ENCODE measurements at places on chromosomes 13 and 19.
A peak's percentile ranks its signal among the peaks of the same experiment; 100 is the strongest.

DNA sequence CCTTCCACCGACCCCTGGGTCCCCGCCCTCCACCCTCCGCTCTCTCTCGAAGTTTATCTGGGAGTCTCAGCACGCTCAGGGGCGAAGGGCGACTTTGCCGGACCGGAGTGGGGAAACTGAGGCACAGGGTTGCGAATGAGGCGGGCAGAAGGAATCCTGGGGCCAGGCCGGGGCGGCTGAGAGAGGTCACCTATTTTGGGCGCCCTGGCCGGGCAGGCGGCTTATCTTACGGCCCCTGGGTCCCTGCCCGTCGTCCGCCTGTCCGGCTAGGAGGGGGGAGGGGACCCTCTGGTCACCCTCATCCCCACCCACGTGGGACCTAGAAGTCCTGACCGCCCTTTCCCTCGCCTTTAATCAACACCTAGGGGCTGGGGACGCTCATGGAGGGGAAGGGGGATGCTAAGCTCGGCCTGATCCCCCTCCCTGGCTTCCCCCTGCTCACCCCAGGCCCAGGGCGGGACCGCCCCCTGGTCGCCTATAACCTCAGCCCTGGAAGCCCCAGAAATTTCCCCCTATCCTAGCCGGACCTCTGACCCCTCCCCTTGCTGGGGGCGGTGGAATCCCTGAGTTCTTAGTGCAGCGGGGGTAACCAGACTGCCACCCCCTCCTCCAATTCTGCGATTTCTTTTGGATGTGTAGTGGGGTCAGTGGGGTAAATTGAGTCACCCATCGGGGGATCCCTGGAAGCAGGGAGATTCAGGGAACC, 556 bp downstream of the TRIP10 start:
- peak; percentile 83 for DNase-seq

- DNase-seq = no peak
Observed at GRCh38 chr13:40143559-40143958, 488.1 kb downstream of the COG6 start.

GRCh38 chr19:40804783-40805242, 5.8 kb downstream of the EGLN2 start:
- no peak for DNase-seq

GRCh38 chr19:22606954-22607652, 27.0 kb upstream of the ZNF492 start:
- no peak for DNase-seq

DNA sequence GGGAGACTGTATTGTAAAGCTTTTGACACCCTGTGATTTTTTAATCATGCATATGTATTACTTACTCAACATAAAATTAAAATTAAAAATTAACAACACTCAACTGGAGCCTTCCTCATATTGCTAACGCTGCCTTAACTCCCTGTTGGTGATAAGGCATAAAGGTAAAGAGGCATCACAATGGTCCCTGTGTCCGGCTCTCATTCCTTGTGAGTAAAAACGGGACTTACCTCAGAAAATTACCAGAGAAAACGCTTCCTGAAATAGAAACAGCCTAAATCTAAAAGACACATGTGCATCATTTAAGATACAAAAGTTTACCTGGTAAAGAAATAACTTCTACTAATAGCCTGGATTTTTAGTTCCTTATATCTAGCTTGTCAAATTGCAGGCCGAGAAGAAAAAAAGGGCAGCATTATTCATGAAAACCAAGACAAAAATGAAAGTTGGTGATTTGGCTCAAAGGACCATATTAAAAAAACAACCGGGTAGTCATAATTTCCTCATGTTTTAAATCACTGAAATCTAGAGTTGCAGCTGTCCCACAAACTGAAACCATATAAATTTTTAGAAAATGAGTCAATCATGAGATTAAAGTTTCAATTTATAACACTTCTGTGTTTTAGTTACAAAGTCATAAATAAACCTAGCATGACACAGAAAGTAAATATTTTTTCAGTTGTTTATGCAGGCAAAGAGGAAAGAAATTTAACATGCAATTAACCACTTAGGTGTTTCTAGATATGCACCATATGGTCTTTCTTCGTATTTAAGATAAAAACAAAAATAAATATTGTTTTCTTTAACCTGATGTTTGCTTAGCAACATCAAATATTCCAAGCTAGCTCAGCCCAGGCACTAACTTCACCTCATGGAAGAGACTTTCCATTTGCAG, 94.7 kb downstream of the MIPEP start:
- no peak for DNase-seq

DNA sequence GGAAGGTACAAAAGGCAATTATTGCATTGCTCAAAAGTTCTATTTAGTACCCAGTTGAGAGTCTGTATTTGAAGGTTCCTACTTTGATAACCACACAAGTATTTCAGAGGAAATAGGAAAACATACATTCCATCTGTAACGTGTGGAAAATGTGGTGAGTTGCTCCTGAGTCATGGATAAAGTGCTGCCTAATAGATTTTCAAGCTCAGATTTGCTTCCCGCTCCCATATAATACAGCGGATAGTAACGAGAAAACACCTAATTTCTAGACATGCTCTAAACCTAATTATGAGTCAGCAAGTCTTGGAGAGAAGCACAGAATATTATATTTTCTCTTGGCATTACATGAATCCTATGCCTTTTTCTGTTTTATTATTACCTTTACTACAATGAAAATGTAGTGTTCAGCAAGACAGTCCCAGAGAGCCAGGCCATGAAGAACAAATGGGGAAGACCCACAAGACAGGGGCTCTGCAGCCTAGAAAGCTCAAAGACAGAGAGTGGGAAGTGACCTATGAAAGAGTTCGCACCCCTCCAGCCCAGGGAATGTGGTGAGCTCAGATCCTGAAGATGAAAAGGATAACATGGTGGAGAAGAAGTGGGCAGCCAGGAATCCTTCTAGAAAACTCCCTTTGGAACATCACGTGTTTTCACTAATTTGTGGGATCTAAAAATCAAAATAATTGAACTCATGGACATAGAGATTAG, 116.1 kb downstream of the STARD13 start:
- DNase-seq = no peak

DNA sequence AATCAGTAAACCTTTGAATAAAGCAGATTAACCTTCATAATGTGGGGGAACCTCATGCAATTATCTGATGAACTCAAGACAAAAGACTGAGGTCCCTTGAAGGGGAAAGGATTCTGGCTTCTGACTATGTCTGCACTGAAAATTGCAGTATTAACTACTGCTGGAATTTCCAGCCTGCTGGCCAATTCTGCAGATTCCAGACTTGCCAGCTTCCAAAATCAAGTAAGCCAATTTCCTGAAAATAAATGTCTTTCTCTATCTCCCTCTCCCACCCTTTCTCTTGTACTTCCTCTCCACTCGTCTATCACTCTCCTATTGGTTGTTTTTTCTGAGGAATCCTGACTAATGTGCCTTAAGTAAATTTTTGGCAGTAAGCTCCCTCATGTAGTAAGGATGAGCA, 1479.9 kb upstream of the PRR20A start:
- no peak for DNase-seq

- no peak for DNase-seq
Observed at GRCh38 chr13:84668637-84669036, 786.4 kb upstream of the SLITRK1 start.

DNA sequence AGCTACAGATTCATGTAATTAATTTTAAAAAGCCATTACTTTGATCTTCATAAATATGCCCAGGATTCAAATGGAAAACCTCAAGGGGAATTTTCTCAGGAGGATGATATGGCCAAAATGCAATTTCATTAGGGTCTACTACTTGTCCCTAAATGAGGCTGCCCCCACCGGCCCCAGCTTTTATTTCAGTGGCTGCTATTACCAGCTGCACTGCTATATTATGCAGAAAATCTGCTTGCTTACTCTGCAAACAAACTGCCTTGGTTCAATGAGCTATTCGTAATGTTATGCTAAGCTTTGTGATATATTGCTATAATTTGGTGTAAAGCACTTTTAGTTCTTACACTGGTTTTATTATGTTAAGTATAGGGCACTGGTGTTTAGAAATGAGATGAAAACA, 137.3 kb upstream of the TMTC4 start:
- DNase-seq = no peak

DNA sequence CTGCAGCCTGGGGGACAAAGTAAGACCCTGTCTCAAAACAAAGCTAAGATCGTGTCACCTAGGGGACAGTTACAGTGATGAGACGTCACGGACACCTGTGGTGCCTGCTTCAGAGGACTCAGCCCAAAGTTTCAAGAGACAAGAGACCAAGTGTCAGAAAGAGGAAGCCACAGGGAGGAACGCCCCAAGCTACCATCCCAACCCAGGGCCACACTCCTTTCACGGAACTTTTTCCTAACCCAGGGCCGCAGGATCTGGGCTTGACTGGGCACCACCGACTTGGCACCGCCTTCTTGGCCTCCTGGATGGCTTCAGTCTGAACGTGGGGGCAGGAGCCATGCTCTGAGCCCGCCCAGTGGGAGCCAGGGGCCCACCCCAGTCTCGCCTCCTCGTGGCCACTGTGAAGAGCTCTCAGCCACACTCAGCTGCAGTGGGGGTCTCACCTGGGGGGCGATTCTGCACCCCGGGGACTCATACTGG, 8.5 kb downstream of the MOB3A start:
- no peak for DNase-seq

DNA sequence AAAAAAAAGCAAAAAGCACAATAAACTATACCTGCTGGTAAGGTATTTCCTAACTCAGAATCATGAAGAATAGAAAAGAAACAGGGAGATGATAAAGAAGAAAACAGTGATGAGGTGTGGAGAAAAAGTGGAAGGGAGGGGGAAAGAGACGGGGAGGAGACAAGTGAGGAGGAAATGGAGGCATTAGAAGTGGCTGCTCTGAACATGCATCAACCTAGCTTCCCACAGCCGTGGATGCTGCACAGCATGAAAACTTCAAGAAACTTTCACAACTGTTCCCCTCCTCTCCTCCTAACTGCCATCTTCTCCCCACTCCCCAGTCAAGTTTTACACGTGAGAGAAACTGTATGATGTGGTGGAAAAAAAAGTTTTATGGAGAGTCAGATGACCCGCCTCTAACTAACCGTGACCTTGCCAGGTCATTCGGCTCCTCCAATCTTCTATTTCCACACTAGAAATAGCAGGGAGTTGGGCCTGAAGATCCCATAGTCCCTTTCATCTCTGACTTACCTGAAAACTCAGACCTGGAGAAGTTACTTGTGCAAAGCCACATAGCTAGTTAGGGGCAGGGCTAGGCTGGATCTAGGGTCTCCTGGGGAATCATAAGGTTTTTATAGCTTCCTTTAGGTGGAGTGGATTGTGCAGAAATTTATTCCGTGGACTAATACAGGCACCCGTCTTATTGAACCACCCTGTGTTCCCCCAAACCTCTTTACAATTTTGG, 461.9 kb downstream of the KLF5 start:
- DNase-seq = no peak

- DNase-seq = no peak
Observed at GRCh38 chr19:14118165-14119051, 846 bp upstream of the PRKACA start.

DNA sequence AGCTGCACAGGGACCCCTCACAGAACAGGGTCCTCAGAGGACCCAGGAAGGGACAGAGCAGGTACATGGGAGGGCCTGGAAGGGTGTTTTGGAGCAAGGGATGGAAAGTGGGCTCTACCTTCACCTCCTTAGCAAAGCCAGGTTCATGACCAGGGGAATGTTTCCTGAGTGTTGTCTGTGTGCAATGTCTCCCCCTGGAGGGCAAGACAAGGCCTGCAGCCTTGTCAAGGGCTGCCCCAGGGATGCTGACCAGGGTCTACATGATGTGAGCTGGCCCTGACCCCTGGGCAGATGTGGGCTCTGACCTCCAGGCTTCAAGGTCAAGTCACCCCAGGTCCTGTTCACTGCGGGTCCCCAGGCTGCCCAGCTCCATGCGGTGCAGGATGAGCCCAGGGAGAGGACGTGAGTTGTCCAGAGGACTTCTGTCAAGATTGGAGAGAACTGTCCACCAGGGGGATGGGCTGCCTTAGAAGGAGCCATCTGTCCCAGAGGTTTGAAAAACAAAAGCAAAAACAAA, 1.0 kb upstream of the CEACAM1 start:
- DNase-seq = peak; percentile 49

DNA sequence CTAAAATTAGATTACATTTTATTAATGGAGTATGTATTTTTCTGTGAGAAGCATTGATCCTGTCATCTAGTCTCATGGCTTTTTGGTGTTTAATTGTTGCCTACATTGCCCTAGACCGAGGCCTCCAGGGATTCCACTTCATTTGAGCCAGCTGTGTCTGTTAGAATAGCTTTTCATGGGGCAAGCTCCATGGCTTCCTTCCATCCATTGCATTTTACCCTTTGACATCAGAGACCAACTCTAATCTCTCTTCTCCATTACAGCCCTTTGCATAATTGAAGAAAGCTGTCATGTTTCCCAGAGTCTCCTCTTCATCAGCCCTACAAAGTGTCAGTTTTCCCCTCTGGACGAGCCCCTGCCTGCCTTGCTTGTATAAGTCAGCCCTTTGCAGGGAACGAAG, 70.6 kb downstream of the MTUS2 start:
- DNase-seq = no peak

All from H1 (cell line).